Activated CD4-positive, alpha-beta T cell treated with anti-CD3 and anti-CD28 coated beads for 4 hours (primary cell): ENCODE measurements at places on chromosomes 6 and 20.

DNA sequence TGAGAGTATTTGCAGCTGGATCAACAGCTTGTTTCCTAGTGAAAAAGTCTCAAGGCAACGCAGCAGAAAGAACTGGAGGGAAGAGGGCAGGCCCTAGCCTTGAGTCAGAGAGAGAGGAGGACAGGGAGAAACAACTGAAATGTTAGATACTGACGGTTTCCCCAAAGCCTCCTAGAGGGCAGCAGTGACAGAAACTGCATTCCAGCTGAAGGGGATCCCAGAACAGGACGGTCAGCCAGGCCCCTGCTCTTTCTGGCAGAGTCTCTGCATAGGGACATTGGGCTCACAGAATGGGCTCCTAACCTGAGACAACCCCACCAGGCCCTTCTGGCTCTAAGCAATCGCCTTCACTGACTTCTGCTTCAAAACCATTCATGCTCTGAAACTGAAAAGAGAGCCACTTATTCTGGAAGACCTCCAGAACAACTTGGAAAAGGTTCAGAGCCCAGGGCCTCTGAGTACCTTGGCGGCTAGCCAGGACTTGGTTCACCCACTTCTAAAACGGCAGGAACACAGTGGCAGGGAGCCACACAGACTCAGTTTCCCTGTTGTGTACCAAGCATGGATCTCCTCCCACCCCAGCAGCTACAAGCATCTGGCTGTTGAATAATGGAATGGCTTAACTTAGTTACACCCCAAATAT, 72.9 kb downstream of the PSMB1 start:
- no peak for DNase-seq

DNA sequence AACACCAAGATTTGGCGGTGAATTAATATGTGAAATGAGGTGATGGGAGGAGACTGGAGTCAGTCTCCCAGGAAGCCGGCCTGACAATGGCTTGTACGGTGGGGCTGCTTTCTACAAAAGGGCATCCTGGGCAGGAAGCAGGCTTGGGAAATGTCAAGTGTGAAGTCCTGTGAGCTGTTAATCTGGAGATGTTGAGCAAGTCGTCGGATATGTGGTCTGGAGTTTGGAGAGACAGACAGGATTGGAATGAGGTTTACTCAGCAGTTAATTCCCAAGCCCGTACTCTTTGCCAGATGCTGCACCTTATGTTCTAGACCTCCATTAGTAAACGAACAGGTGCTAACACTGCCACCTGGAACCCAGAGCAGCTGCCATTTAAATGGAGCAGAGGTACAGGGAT, 107.7 kb upstream of the FOXC1 start:
- DNase-seq: no peak

DNA sequence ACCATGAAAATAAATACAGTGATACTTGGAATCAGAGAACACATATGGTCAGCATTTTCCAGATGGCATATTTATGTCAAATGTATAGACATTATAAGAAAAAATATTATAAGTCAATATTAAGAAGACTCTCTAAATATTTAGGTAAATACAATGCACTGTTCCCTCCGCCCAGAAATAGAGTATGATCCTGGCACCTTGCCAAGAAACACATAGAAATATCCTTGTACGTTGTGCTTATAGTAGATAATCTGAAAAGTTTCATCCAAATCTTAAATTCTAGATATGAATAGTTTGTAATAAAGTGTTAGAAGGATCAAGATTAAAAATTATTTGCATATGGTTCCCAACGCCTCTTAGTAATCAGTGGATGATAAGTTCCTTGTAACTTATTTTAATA, 645.8 kb upstream of the GJE1 start:
- no peak for DNase-seq

DNA sequence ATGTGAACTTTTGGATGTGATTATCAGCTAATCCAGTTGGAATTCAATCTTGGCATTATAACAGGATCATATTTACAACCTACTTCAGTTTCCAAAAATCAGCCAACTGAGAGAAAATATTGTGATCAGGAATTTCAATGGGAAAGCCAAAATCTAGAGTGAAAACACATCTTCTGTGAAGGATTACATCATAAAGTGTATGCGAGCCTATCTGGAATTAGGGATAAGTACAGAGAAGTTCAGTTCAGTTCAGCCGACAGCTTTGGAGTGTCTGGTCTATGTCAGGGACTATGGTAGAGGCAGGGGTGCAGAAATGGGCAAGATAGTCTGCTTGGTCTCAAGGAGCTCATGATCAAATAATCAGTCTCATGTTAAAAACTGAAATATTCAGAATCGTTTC, 12.3 kb upstream of the PRIM2 start:
- no peak for DNase-seq

DNA sequence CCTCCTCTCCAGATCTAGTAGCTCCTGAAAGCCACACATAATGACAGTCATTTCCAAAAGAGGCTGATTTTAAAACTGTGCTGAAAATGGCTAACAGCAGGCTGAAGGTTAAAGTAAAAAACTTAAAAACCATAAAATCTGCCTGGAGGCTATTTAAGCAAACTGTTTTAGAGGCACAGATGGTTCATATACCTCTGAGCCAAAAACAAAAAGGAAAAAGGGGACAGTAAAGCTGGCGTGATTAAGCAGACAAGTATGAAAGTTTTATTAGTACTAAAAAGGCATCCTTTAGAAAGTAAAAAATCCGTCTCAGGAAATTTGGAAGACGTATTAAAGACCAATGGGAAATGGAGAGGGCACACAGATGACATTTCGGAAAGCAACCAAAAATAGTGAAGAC, 55.8 kb downstream of the SOBP start:
- DNase-seq: no peak

DNA sequence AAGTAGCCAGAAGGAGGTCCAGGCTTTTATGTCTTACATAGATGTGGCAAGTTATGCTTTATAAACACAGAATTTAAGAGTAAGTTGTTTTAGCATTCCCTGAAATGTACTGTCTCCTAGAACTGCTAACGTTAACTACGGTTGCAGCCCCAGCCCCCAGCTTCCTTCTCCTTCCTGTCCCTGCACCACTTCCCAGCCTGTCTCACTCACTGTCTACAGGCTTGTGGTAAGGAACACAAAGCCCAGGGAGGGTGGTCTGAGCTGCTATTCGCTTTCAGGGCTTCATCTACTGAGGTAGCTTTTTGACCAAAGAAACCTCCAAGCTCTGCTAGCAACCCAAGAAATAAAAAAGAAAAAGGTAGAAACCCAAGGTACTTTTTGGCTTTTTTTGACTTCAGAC, 35.9 kb downstream of the PCSK2 start:
- no peak for DNase-seq

DNA sequence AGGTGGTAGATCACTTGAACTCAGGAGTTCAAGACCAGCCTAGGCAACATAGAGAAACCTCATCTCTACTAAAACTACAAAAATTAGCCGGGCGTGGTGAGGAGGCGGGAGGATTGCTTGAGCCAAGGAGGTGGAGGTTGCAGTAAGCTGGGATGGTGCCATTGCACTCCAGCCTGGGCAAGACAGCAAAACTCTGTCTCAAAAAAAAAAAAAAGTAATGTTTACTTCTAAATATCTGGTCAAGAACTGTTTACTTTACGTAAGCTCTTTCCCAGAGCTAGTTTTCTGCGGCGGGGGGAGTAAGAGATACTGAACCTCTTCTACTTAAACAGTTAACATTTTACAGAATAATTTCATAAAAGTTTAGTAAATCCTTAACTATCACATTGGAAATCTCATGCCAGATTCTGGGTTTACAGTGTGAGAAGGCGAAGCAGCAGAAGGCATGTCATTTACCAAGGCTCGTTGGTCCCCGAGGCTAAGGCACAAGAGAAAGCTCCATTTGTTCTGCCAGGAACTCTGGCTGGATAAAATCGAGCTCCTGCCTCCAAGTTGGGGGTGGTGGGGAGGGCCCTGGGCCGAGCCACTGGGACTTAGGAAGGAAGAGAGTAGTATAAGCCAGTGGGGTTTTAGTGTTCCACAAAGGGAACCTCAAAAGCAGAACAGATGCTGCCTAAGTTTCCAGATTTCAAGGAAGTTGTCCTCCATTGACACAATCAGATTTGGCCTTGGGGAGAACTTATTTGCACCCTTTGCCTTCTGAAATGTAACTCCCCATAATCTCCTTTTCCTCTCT, 41.7 kb downstream of the ARFGEF2 start:
- no peak for DNase-seq

DNA sequence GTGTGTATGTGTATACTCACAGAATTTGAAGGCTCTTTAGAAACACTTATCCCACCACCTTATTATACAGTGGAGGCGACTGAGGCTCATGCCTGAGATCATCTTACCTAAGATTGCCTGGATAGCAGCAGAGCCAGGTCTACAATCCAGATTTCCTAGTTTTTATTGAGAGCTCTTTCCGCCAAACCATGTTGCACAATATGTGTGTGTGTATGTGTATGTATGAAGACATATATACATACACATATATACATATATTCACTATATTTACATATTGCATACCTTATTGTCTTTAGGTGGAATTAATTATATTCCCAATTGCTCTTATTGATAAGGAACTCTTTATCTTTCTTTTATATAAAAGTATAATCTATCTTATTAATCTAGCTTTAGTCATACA, 130.6 kb downstream of the AFG1L start:
- DNase-seq: no peak

- peak; percentile 53 for DNase-seq
Measured at GRCh38 chr6:33297956-33298772, 578 bp downstream of the RGL2 start.

DNA sequence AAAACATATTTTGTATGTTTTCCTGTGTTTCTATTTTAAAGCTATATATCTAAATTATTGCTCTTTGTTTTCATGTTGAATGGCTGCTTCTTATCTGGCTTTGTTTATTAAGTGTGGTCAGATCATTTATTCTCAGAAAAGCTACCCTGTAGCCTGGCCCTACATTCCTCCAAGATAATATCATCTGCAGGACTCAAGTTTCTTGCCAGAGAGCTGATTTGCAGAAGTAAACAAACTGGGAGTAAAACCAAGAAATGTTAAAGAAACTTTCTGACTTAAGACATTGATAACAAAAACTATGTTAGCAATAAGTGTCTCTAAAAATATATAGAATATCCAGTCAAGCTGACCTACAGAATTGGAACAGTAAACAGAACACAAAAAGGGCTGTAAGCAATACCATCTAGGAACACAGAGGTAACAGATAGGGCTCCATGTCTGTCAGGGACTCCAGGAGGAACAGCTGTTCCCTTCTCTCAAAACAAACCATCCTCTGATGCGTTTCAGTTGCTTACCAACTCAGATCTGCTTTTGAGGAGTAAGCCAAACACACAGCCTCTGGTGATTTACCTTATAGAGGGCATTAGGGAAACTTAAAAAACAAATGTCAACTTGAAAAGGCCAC, 17.5 kb upstream of the CEP85L start:
- no peak for DNase-seq

GRCh38 chr20:32034581-32035425, 17.2 kb upstream of the HCK start:
- no peak for DNase-seq

- DNase-seq: no peak
Measured at GRCh38 chr6:90144928-90145555, 151.6 kb downstream of the BACH2 start.

- no peak for DNase-seq
Measured at GRCh38 chr6:89680150-89680549, 41.6 kb upstream of the LYRM2 start.

- DNase-seq: no peak
Measured at GRCh38 chr6:25360621-25361020, 81.4 kb downstream of the CARMIL1 start.

DNA sequence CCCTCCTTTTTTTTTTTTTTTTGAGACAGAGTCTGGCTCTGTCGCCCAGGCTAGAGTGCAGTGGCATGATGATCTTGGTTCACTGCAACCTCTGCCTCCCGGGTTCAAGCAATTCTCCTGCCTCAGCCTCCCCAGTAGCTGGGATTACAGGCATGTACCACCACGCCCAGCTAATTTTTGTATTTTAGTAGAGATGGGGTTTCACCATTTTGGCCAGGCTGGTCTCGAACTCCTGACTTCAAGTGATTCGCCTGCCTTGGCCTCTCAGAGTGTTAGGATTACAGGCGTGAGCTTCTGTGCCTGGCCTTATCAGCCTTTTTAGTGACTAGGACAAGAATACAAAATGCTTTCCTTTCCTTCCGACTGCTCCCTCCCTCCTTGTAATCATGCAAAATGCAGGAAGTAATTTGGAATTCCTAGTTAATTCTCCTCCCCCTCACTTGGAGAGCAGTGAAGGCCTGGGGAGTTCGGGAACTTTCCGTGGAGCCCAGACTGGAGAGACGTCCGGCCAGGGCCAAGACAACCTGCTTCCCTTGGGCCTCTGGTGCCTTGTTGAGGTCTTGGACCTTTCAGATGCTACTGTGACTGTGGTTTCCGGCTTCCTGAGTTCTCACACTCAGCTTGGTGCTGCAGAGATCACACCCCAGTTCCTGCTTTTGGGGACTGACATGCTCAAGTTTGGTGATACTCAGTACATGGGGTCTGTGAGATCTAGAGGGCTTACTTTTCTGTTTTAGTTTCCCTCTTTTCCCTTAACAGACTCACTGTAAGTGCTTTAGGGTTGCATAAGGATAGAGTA, 3.9 kb upstream of the PHF20 start:
- DNase-seq: peak; percentile 49

DNA sequence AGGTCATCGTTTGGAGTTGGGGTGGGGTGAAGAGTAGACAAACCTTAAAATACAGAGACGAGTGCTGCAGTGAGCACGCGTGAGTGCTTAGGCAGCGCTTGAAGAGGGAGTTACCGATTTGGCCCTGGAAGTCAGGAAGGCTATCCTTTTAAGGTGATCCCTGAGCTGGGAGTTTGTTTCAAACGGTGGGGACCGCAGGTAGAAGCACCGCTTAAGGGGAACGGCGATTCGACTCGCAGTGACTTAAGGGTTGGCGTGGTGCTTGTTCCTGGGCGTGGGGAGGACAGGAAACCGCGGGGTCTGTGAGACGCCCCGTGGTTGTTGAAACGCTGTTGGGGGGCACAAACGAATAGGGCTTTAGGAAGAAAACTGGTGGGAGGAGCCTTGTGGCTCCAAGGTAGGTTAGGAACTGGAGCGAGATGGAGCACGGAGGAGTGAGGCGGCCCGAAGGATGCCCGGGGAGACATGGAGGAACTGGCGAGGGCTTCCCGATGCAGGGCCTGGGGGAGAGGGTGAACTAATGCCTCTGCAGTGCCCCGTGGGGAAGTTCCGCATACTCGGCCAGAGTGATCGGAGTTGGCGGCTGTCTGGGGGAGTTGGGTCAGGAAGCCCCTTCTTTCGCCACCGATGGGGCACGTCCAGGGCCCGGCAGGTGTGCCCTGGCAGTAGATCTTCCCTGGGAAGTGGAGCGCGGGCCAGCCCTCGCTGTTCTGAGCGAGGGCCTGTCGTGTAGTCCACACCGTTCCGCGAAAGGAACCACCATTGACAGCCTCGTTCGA, 1.3 kb upstream of the CDYL start:
- peak; percentile 11 for DNase-seq

GRCh38 chr20:8809107-8809953, 259.6 kb upstream of the PLCB4 start:
- no peak for DNase-seq

DNA sequence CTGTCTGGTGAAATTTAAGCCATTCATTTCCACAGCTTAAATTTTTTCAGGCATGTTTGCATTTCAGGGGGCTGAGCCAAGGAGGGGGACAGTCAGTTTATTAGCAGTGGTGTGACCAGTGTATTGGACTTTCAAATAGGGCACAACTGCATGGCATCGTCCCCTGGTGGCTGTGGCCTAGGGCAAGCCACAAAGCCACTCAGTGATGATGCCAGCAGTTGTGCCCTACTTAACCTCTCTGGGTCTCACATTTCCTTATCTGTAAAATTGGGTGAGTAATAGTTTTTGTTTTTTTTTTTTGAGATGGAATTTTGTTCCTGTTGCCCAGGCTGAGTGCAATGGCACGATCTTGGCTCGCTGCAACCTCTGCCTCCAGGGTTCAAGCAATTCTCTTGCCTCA, 48.0 kb downstream of the CDC5L start:
- DNase-seq: no peak

- peak; percentile 49 for DNase-seq
Measured at GRCh38 chr20:2005831-2006426, 12.1 kb upstream of the PDYN start.
